ENCODE measurements at places on chromosomes 4 and X. TPM values are rescaled to one million over a fixed set of nuclear protein-coding genes. Genes with fewer than 3 reads are reported as not detected.

GRCh38 chrX:136849395-136849794 is 31.1 kb downstream of the RBMX start:
- no peak overlapping the region for H3K4me3 ChIP-seq
- no peaks in the 10 kb centered on the region for H3K4me1 ChIP-seq
- H3K27ac ChIP-seq, result no peak overlapping the region
- DNase-seq, result no peak

DNA sequence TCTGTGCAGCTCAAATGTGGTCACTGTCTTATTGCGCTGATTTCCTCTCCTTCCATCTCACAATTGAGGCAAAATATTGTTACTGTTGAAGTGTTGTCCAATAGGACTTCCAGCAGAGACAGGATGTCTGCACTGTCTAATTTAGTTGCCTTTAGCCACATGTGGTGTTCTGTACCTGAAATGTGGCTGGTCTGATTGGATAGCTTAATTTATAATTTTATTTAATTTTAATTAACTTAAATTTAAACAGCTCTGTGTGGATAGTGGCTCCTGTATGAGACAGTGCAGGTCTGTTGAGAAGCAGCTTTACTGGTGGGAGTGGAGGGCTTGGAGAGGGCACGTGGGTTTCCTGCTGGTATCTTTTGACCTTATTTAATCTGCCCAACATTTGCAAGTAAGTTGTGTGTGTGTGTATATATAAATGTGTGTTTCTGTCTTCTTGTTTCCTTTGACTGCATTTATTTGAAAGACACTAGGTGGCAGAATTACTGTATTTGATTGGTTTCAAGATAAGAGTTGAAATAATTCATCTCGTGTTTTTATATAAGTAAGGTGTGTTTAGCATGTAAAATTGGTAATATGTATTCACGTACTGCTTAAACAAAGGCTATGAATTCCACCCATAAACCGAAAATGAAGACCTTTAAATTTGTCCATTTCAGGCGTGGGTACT is 55.3 kb upstream of the MSANTD1 start:
- peaks cover 27% of the 10 kb centered on the region for H3K36me3 ChIP-seq
- no peak overlapping the region for H3K4me3 ChIP-seq
- H3K27ac ChIP-seq, result no peak overlapping the region

- H3K4me3 ChIP-seq, result no peak overlapping the region
- H3K27me3 ChIP-seq, result no peaks in the 10 kb centered on the region
- H3K36me3 ChIP-seq, result peaks cover 11% of the 10 kb centered on the region
- no peak overlapping the region for H3K27ac ChIP-seq
Observed at GRCh38 chrX:14802943-14803710, 69.7 kb downstream of the FANCB start.

DNA sequence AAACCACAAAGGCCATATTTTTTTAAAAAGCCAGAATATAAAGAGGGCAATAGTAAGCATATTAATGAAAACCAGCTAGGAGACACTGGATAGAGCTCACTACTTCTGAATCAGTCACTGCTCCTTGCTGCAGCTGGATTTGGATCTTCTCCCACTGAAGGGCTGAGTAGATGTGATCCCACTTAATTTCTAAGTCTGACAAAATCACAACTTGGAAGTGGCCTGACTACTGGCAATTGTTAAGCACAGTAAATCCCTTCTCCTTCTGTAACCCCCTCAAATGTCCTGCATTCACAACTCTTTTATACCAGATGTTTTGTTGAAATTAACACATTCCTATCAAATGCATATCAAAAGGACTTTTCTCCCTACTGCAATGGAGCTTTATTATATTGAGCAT is 72.9 kb downstream of the AMMECR1 start:
- H3K27ac ChIP-seq, result no peak overlapping the region
- H3K27me3 ChIP-seq, result no peaks in the 10 kb centered on the region

DNA sequence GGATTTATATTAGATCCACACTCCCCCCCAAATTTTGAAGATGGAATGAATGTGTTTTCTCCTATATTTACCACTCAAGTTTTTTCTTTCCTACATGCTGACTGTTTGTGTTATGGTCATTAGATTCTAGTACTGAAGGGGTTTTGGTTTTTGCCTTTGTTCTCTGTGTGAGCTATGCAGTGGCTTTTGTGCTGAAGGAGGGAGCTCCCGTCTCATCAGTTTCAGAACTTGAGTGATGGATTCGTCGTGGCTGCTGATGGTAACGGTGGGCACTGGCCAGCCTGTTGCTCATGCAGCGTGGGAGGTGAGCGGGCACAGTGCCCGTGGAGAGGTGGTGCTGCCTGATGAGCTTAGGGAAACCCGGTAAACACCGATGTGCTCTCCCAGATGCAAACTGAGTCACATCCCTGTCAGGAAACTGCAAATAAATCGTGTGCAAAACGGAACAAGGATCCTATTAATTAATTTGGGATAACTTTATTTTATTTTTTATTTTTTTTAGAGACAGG is 101.5 kb downstream of the SORBS2 start:
- no peak overlapping the region for H3K27ac ChIP-seq
- H3K4me1 ChIP-seq, result no peaks in the 10 kb centered on the region
- no peaks in the 10 kb centered on the region for H3K36me3 ChIP-seq
- H3K4me3 ChIP-seq, result no peak overlapping the region
- H3K27me3 ChIP-seq, result peaks cover 20% of the 10 kb centered on the region

DNA sequence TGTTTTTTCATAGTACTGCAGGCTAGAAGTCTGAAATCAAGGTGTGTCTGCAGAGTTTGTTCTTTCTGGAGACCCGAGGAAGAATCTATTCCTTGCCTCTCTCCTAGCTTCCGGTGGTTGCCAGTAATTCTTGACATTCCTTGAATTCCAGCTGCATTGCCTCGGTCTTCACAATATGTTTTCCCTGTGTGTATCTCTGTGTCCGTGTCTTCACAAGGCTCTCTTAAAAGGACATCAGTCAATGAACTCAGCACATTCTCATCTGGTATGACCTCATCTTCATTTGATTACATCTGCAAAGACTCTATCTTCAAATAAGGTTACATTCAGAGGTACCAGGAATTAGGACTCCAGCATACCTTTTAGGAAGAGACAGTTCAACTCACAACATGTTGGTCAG is 163.4 kb downstream of the BANK1 start:
- no peaks in the 10 kb centered on the region for H3K4me1 ChIP-seq
- H3K27ac ChIP-seq, result no peak overlapping the region

- no peak overlapping the region for H3K27ac ChIP-seq
- no peaks in the 10 kb centered on the region for H3K4me1 ChIP-seq
Observed at GRCh38 chr4:93263166-93263565, 565.4 kb upstream of the ATOH1 start.

DNA sequence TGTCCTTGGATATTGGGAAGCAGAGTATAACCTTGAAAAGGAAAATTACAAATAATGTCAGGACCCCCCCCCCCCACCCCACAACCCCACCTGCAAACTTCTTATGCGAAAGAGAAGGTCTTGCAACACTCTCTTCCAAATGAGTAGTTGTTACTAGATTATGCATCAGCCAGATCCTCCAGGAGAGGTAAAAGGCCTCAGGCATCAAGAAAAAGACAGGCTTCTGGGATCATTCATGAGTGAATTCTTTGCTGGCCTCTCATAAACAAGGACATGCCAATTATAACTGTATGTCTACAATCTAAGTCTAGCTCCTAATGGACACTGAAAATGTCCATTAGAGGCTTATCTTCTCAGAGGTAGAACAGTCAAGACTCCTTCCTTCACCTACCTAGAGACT is 1443.3 kb downstream of the RAPGEF2 start:
- no peaks in the 10 kb centered on the region for H3K4me1 ChIP-seq
- no peaks in the 10 kb centered on the region for H3K27me3 ChIP-seq
- H3K36me3 ChIP-seq, result no peaks in the 10 kb centered on the region
- H3K4me3 ChIP-seq, result no peak overlapping the region
- H3K27ac ChIP-seq, result no peak overlapping the region
- no peak for DNase-seq

- no peak for DNase-seq
- no peaks in the 10 kb centered on the region for H3K27me3 ChIP-seq
- H3K27ac ChIP-seq, result no peak overlapping the region
- H3K4me1 ChIP-seq, result no peaks in the 10 kb centered on the region
- H3K4me3 ChIP-seq, result no peak overlapping the region
Observed at GRCh38 chr4:179307297-179308136, 1865.3 kb upstream of the AGA start.

DNA sequence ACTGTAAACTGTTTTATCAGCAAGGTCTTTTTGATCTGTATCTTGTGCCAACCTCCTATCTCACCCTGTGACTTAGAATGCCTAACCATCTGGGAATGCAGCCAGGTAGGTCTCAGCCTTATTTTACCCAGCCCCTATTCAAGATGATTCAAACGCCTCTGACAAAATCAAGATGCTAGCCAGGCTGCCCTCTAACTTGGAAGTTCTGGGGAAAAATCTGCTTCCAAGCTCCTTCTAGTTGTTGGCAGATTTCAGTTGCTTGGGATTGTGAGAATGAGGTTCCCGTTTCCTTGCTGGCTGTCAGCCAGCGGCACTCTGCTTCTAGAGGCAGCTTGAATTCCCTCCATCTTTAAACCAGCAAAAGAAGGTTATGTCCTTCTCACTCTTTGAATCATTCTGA is 34.7 kb downstream of the LUZP4 start:
- no peak overlapping the region for H3K27ac ChIP-seq
- DNase-seq, result no peak
- H3K4me3 ChIP-seq, result no peak overlapping the region

- DNase-seq, result no peak
- peaks cover 23% of the 10 kb centered on the region for H3K4me1 ChIP-seq
- peak overlapping the region; percentile 90 for H3K4me3 ChIP-seq
- peaks cover 21% of the 10 kb centered on the region for H3K36me3 ChIP-seq
- peak overlapping the region; percentile 99 for H3K27ac ChIP-seq
Observed at GRCh38 chrX:48522291-48522690, 683 bp downstream of the EBP start.

- no peaks in the 10 kb centered on the region for H3K4me1 ChIP-seq
- no peaks in the 10 kb centered on the region for H3K27me3 ChIP-seq
- no peak overlapping the region for H3K27ac ChIP-seq
- DNase-seq, result no peak
- no peaks in the 10 kb centered on the region for H3K36me3 ChIP-seq
Observed at GRCh38 chr4:152997771-152998487, 61.8 kb downstream of the FHDC1 start.

DNA sequence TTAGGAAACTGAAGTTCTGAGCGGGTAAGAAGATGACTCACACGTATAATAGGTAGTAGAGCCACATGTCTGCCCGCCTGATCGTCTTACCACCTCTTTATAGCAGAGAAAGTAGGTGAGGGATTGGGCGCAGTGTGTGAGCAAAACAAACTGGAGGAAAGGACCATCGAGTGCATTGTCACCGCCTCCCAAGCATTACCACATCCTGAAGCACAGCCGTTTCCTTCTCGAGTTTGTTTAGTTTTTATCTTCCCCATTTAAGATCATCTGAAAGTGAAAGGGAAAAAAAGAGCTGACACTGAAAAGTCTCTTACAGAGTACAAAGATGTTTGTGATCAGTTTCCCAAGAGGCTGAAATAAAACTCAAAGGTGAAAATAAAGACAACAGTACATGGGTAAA is 14.8 kb downstream of the PDK3 start:
- peak overlapping the region; percentile 95 for H3K27ac ChIP-seq
- peaks cover 51% of the 10 kb centered on the region for H3K4me1 ChIP-seq
- peaks cover 13% of the 10 kb centered on the region for H3K36me3 ChIP-seq
- H3K4me3 ChIP-seq, result peak overlapping the region; percentile 71
- DNase-seq, result peak; percentile 67

DNA sequence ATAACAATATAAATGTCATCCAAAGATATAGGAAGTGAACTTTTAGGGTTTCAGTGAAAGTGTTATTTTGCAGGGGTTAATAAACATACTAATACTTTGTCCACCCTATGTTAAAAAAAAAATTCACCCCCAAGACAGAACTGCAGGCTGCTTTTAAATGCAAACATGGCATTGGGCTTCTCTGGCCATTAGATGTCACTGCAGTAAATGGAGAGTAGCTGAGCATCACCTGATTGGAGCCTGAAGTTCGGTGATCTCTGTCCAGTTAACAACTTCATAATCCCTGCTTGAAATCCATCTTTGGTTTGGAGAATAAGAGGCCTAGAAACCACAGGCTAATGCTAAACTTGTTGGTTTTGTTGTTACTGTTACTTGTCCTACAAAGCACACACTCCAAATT is 18.7 kb downstream of the SLC25A43 start:
- H3K36me3 ChIP-seq, result peaks cover 2% of the 10 kb centered on the region
- H3K4me3 ChIP-seq, result no peak overlapping the region
- no peak overlapping the region for H3K27ac ChIP-seq
- DNase-seq, result no peak
- H3K27me3 ChIP-seq, result no peaks in the 10 kb centered on the region

MCF2 gene
- total RNA-seq, result 0.32 TPM

EMCN gene
- total RNA-seq, result not detected

HTN1 gene
- total RNA-seq, result not detected

ADH7 gene
- total RNA-seq, result not detected

GSPT2 gene
- 12.1 TPM for total RNA-seq
